ENCODE measurements at places on chromosomes 2 and 18. TPM values are rescaled to one million over a fixed set of nuclear protein-coding genes. Genes with fewer than 3 reads are reported as not detected.

DNA sequence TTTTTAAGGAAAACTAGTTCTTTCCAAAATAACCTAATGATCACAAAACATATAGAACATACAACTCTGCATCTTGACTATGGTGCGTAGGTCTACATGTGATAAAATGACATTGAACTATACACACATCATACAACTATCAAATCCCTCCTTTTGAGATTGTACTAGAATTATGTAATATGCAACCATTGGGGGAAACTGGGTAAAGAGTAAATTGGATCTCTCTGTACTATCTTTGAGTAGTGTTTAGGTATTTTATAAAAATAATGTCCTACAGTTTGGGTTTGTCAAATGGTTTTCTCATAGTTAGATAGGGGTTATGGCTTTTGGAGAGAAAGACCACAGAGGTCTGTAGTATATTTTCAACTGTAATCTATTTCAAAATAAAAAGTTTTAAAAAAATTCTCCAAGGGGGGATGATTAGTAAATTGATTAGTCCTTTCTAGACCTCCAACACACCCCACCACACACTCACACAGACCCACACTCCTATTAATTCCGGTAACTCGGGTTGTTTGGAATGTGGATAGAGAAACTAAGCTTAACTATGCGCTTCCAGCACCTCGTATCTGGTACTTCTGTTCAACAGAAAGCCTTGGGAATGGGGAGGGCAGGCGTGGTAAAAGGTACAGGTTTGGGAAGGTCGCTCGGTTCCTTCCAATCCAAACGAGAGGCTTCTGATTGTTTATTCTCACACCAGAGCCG, 695 bp upstream of the BIRC6 start:
- H3K36me3 ChIP-seq: no peaks in the 10 kb centered on the region
- H3K4me1 ChIP-seq: peaks cover 10% of the 10 kb centered on the region
- H3K27me3 ChIP-seq: no peaks in the 10 kb centered on the region
- H3K4me3 ChIP-seq: peak overlapping the region; percentile 97
- H3K27ac ChIP-seq: peak overlapping the region; percentile 97
- DNase-seq: no peak

- peak overlapping the region; percentile 91 for H3K4me3 ChIP-seq
- H3K36me3 ChIP-seq: peaks cover 5% of the 10 kb centered on the region
- DNase-seq: peak; percentile 59
- peak overlapping the region; percentile 99 for H3K27ac ChIP-seq
- H3K4me1 ChIP-seq: peaks cover 23% of the 10 kb centered on the region
Measured at GRCh38 chr2:43225093-43225787, 1.2 kb downstream of the ZFP36L2 start.

- no peaks in the 10 kb centered on the region for H3K27me3 ChIP-seq
- H3K36me3 ChIP-seq: no peaks in the 10 kb centered on the region
- H3K27ac ChIP-seq: no peak overlapping the region
Measured at GRCh38 chr2:155574941-155575340, 757.6 kb downstream of the NR4A2 start.

DNA sequence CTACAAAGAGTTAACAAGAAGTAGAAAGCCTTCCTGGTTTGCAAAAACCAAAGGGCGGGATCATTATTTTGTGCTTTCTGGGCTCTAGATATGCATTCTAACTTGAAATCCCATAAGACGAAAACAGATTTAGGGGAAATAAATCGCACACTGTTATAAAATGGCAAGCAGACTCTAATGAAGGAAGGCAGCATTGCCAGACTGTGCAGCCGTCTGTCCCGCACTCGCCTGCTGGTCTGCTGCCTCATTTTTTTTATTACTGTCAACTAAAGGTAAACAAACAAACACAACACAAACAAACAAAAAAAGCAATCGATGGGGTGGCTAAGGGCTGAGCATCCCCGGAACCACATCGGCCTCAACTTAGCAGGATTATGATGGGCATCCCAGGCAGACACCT, 24.4 kb downstream of the ZNF521 start:
- H3K36me3 ChIP-seq: no peaks in the 10 kb centered on the region
- peaks cover 7% of the 10 kb centered on the region for H3K4me1 ChIP-seq
- peak overlapping the region; percentile 44 for H3K27ac ChIP-seq
- H3K27me3 ChIP-seq: no peaks in the 10 kb centered on the region
- H3K4me3 ChIP-seq: peak overlapping the region; percentile 50

DNA sequence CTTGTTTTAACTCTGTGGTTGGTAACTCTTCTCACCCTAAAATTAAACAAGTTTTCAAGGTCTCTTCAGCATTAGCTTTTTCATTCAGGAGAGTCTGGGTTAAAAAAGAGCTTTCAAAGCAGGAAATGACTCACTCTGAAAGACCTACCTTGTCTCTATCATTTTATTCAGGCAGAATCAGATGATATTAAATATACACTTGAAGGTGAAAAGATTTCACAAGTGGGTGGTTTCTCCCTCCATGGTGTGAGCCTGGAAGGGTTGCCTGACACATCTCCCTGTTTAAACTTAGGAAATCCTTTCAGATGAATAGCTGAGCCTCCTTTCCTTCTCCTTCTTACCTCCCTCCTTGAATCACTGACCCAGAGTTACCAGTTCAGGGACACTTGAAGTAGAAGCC, 1402.0 kb upstream of the PIK3C3 start:
- no peaks in the 10 kb centered on the region for H3K36me3 ChIP-seq
- no peak for DNase-seq
- no peaks in the 10 kb centered on the region for H3K4me1 ChIP-seq
- no peak overlapping the region for H3K27ac ChIP-seq
- H3K4me3 ChIP-seq: no peak overlapping the region
- no peaks in the 10 kb centered on the region for H3K27me3 ChIP-seq

LAMA1 gene
- total RNA-seq: 10.2 TPM

AP1S3 gene
- 9.5 TPM for total RNA-seq
